ENCODE measurements at places on chromosomes 7 and 10. TPM values are rescaled to one million over a fixed set of nuclear protein-coding genes. Genes with fewer than 3 reads are reported as not detected.

The LRRC18 gene
- not detected for total RNA-seq

The CSGALNACT2 gene
- 21.6 TPM for total RNA-seq

The SPDYE2B gene
- total RNA-seq, result not detected

The CHCHD2 gene
- 371 TPM for total RNA-seq

The CAV2 gene
- 311 TPM for total RNA-seq

The SLC16A12 gene
- total RNA-seq, result 3.4 TPM

DNA sequence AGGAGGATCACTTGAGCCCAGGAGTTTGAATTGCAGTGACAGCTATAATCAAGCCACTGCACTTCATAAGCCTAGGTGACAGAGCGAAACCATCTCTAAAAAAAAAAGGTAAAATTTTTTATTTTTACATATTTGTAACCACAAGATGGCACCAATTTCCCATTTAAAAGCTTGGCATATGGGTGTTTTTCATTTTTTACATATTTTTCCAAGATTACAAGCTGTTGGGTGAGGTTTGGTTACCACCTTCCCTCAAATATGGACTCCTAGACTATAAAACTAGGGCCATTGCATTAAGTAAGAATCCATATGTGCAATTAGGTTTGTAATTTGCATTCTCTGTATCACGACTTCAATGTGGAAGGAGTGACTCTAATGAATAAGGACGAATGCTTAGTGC is 129.3 kb upstream of the ACBD5 start:
- H3K27ac ChIP-seq, result no peak overlapping the region
- H3K27me3 ChIP-seq, result no peaks in the 10 kb centered on the region
- H3K36me3 ChIP-seq, result no peaks in the 10 kb centered on the region
- DNase-seq, result no peak
- no peaks in the 10 kb centered on the region for H3K4me1 ChIP-seq

GRCh38 chr7:43678315-43678714 is 51.0 kb downstream of the COA1 start:
- no peak overlapping the region for H3K4me3 ChIP-seq
- no peaks in the 10 kb centered on the region for H3K4me1 ChIP-seq
- no peaks in the 10 kb centered on the region for H3K27me3 ChIP-seq
- DNase-seq, result no peak
- no peaks in the 10 kb centered on the region for H3K36me3 ChIP-seq

GRCh38 chr7:327233-327931 is 37.4 kb downstream of the FOXL3 start:
- no peak overlapping the region for H3K27ac ChIP-seq
- H3K4me1 ChIP-seq, result no peaks in the 10 kb centered on the region
- H3K4me3 ChIP-seq, result no peak overlapping the region

DNA sequence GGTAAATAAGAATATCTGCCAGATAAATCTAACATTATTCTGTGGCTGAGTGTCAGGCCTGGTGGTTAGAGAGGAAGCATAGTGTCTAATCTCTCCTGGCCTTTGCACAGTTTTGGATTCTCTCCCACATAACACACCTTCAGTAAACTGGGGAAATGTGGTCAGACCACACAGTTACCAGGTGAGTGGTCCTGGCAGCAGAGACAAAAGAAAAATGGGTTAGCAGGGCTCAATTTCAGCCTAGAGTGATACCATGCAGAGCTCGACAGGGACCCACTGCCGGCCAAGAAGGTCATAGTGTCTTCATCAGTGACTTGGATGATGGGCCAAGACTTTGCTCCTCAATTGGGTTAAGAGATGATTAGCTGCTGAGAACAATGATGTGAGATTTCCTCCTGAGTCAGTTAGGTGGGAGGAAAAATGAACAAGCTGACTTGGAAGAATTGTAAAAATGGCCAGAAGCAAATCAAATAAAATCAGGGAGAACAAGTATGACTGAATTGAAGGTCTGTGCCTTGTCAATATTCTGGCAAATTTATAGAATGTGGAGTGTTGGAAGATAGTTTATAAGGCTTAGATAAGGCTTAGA is 69.2 kb upstream of the EFCAB10 start:
- no peak overlapping the region for H3K4me3 ChIP-seq
- no peaks in the 10 kb centered on the region for H3K36me3 ChIP-seq
- no peak overlapping the region for H3K27ac ChIP-seq
- no peaks in the 10 kb centered on the region for H3K4me1 ChIP-seq

- H3K36me3 ChIP-seq, result no peaks in the 10 kb centered on the region
- H3K4me3 ChIP-seq, result no peak overlapping the region
- H3K27ac ChIP-seq, result no peak overlapping the region
- no peaks in the 10 kb centered on the region for H3K4me1 ChIP-seq
These were observed 29.5 kb upstream of the LRRC17 start for GRCh38 chr7:102883098-102883860.

DNA sequence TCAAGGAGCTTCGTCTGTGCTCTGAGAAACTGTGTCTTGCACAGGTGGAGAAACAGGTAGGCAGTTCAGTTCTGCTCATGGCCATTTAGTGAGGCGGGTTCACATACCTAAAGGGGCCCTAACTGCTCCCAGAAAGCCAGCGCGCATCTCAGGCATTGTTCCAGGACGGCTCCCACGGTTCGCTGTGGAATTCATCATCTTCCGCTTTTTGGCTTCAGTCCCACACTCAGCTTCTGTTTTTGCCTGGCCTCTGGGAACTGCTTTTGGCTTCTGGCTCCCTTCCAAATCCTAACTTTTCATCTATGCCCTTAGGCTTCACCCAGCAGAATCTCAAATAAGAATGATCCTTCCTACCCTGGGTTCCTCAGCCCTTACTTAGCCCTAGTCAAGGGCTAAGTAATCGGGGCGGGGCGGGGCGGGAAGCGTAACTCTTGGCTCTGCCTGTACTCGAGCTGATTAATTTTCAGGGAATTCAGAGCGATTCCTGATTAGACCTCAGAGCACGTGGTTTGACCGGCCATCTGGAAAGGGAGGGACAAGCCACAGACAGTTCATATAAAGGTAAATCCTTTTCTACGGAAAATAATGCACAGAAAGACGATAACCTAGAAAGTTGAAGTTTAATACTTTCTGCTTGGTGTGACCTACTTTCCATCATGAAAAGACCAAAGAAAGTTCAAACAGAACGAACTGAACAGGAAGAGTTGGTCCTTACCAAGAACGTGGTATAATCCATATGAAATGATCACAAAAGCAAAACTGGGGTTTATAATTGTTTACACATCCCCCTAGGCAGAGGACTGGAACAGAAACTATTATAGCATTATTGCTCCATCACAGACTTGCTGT is 105.7 kb downstream of the ST8SIA6 start:
- peaks cover 6% of the 10 kb centered on the region for H3K4me1 ChIP-seq
- peak overlapping the region; percentile 71 for H3K27ac ChIP-seq
- H3K27me3 ChIP-seq, result no peaks in the 10 kb centered on the region
- H3K36me3 ChIP-seq, result no peaks in the 10 kb centered on the region
- peak overlapping the region; percentile 60 for H3K4me3 ChIP-seq

DNA sequence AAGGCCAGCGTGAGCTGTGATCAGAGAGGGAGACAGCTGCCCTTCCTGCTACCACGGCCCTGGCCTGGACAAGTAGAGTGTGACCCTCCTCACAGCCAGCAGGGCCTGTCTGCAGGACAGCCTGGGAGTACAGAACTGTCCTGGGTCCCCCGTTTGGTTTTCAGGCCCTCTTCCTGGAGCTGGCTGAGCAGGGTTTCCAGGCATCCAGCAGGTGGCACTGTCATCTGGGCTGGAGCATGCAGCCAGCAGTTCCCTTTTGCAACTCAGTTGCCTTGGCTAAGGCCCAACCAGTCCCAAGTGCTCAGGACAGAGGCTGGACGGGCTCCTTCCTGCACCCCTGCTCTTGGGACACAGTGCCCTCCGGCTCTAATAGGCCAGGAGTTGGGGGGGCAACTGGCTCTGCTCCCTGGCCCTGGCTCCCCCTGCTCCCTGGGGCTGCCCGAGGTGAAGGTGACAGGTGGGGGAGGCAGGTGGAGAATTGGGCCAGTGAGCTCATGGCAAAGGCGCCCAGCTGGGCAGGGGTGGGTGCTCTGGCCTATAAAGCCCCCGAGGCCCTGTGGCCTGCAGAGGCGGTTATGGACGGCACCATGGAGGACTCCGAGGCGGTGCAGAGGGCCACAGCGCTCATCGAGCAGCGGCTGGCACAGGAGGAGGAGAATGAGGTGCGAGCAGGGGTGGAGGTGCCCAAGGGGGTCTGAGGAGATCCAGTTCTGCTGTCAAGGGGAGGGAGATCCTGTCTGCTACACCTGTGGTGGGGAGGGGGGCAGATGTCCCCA is at the start of gene ANKRD2:
ANKRD2 (plus strand) TSS at position 566 of the 776 bp plus-strand sequence; CDS start at position 576, 10 bp downstream.
- no peaks in the 10 kb centered on the region for H3K4me1 ChIP-seq
- no peak within 1 kb of the TSS for H3K4me3 ChIP-seq
- peak within 1 kb of the TSS; percentile 79 for H3K27ac ChIP-seq
- H3K27me3 ChIP-seq, result no peaks in the 10 kb centered on the region
- H3K36me3 ChIP-seq, result no peaks in the 10 kb centered on the region

GRCh38 chr10:86888585-86889381 is 68.6 kb downstream of the MMRN2 start:
- H3K4me1 ChIP-seq, result no peaks in the 10 kb centered on the region
- H3K27ac ChIP-seq, result no peak overlapping the region
- DNase-seq, result no peak
- no peaks in the 10 kb centered on the region for H3K27me3 ChIP-seq

DNA sequence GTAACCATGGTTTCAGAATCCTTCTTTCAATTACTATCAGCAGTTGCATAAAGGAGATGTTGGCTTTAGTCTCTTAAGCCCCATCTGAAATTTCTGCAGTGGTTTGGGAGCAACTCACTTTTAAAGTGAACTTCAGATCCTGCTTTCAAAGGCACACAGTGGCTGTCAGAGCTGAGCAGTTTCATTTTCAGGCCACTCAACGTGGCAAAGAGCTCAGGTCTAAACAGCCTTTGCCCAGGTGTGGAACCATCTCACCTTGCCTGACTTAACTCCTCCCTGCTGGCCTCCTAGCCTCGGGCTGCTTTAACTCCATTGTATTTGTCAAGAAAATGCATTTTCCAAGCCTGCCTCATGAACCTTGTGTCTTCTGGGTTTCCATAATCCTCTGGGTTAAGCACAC is 197.5 kb upstream of the KMT2E start:
- no peaks in the 10 kb centered on the region for H3K27me3 ChIP-seq
- DNase-seq, result no peak
- H3K4me3 ChIP-seq, result no peak overlapping the region
- no peaks in the 10 kb centered on the region for H3K4me1 ChIP-seq

DNA sequence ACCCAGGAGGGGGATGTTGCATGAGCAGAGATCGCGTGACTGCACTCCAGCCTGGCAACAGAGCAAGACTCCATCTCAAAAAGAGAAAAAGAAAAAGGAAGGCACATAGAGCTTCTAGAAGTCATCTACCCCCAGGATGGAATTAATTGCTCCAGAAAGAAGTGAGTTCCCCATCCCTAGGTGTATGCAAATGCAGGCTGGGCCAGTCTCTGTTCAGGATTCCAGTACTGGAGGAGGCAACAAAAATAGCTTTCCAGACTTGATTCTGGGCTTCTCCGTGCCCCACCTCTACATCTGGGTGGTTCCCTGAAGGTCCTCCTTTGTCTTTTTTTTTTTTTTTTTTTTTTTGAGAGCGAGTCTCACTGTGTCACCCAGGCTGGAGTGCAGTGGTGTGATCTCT is 28.6 kb downstream of the CASTOR2 start:
- no peak overlapping the region for H3K27ac ChIP-seq
- no peaks in the 10 kb centered on the region for H3K36me3 ChIP-seq
- H3K4me1 ChIP-seq, result no peaks in the 10 kb centered on the region
- H3K4me3 ChIP-seq, result no peak overlapping the region
- no peak for DNase-seq

All from breast epithelium (tissue), 4 donors.